ENCODE measurements at places on chromosomes 1 and 21.

DNA sequence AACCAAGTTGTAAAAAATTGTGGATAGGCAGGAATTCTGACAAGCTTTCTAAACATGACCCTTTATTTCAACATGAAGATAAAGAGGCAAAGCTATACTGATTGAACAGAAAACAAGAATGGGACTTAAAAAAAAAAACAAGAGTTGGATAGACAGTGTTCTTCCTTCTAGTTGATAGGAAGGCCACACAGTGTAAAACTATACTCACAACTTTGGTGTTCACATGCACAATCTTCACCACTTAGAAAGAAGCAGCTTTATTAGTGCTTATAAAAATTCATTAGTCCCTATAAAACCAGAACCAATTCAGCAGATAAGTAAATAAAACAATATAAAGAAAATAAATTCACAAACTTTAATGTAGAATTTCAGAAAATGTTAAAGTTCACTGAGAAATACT is 101.8 kb downstream of the AKT3 start:
- no peak for DNase-seq

DNA sequence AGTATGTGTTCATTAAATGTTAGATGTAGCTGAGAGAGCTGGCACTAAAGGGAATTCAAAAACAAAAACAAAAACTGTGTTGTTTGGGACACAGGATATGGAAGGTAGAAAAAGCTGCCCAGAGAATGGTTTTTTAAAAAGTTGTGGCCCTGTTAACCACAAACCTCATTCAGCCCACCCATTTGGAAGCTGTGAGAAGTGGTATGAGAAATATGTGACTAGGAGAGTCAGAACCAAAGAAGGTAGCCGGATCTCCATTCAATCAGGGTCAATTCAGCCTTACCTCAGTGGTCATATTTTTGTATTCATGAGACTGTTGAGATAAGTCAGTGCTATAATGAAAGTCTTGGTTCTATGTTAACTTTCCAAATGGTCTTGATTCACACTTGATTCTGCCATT is 29.8 kb upstream of the CACYBP start:
- no peak for DNase-seq

DNA sequence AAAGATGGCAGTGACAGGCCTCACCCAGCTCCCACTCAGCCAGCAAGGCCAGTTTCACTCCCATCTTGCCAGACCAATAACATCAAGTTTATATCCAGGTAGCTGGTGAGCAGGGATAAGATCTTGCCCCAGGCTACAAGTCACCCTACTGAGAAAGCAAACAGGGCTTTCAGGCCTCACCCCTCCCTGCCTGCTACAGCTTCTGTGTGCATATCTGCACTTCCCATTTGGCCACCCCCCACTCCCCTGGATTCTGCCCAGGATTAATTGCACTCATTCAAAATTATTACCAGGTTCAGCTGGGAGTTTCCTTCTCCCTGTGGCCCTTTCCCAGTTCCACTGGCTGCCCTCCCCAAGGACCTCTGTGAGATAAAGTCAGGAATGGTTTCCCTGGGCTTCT is 352.1 kb downstream of the TBX15 start:
- no peak for DNase-seq

- no peak for DNase-seq
Observed at GRCh38 chr1:235910357-235911299, 43.9 kb upstream of the LYST start.

DNA sequence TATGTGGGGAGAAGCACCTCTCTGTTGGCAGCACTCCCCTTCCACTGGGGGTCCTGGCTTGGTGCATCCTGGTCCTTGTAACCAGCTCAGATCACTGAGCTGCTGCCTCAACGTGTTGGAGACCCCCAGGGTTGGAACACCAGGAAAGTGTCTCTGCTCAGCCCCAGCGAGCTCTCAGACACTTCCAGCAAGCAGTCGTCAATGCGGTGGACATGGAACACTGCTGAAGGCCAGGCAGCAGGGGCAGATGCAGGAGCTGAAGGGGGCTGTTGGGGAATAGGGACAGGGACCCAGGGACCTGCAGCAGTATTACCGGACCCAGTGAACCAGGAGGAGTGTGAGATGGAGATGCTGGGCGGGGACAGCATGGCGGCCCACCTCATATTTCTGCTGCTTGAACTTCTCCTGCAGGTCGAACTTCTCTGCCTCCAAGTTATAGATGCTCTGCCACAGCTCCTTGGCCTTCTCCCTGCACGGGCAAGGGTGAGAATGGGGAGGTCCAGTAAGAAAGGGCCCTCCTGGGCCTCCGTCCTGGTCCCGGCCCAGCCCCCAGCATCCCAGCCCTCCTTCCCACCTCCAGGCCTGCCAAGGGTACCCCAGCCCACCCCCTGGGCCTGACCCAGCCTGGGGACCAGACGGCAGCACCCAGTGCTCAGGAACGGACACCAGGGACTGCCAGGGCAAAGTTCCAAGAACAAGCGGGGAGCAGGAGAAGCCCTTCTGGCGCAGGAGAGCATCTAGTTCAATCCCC is 16.4 kb downstream of the TNNT2 start:
- no peak for DNase-seq

- DNase-seq: no peak
Observed at GRCh38 chr1:173187671-173188237, 19.4 kb downstream of the TNFSF4 start.

DNA sequence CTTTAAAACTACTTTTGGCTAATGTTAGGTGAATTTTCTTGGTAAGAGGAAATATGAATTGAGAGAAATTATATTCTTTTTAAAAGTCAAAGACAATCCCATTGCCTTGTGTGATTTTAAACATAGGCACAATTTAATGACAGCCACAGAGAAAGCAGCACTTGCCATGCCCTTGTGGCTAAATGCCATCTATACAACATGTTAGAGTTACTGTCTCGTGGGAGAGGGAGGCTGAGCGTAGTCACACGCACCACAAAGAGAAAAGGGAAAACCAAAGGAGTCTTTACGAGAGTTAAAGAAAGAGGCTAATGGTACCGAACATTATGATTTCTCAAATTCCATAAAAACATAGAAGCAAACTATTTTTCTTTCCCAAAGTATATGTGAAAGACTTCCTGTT is 537.9 kb downstream of the PTPRC start:
- no peak for DNase-seq

GRCh38 chr1:31348449-31348848 is 24.4 kb downstream of the FABP3 start:
- DNase-seq: no peak

DNA sequence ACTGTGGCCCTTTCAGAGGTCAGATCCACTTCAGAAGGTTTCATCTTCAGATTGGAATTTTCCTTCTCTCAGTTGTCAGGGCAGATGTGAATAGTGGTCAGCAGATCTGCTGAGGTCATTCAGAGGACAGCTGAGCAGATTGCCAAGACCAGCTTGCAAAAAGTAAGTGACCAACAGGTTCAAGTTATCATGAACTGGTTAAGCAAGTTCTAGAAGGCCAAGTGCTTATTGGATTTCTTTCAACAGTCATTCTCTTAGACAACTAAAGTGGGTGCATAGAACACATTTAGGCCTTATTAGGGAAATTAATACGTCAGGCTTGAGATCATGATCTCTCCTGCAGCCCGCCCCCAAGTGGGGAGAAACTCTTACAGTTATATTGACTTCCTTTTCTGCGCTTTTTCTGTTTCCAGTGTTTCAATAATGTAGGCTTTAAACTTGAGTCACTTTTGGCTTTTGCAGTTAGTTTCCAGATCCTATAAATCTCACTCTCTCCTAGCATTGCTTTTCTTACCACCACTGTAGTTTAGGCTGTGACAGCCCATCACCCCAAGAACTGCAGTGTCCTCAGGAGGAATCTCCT is 96.4 kb downstream of the C1orf21 start:
- DNase-seq: no peak

DNA sequence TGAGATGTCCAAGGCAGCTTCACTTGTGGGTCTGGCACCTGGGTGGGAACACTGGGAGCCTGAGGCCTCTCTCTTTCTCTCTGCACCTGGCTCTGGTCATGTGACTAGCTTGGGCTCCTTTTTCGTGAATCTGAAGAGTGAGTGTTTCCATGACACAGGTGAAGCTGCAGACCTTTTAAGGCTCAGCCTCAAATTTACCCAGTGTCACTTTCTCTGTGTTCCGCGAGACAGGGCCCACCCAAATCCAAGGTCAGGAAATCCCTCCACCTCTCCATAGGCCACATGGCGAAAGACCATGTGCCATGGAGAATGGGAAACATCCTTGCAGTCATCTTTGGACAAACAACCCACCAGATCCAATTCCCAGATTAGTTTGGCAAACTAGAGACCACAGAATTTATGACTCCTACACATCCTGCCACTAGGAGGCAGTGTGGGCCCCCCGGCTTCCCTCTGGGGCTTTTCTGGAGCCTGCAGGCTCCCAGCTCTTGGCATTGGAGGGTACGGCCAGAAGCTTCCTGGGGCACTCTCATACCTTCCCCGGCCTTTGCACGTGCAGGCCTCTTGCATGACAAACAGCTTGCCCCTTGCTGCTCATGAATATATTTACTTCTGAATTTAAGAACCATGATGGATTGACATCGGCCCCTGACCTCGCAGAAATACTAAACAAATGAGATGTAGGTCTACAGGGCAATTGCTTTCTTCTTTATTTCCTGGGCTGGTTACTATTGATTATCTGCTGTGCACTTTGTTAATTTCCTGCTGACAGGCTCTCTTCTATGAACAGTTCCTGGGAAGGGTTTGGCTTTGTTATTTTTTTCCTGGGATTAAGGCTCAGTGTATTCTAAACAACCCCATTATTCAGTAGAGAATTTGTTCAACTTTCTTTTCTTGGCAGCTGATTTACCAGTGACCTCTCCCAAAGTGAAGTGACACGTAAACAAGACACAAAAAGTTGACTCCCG is 180.7 kb downstream of the KAZN start:
- DNase-seq: no peak

- no peak for DNase-seq
Observed at GRCh38 chr1:224640018-224640417, 23.9 kb downstream of the CNIH3 start.

DNA sequence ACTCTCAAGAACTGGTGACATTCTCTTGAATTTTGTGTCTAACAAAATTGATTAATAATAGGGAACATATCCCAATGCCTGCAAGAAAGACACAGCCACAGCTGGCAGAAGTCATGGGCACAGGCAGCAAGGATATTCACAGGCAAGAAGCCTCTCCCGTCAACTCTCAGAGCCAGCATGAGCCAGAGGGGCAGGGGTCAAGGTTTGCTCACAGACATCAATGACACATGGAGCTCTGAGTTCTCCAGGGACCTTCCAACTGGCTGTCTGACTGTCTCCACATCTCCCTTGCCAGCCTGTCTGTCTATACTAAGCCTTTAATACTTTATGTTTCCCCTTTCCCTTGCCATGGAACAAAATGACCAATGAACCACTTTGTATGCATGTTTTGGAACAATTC is 101.5 kb upstream of the RAB4A start:
- DNase-seq: no peak
